ENCODE measurements at places on chromosomes 2 and 18.

DNA sequence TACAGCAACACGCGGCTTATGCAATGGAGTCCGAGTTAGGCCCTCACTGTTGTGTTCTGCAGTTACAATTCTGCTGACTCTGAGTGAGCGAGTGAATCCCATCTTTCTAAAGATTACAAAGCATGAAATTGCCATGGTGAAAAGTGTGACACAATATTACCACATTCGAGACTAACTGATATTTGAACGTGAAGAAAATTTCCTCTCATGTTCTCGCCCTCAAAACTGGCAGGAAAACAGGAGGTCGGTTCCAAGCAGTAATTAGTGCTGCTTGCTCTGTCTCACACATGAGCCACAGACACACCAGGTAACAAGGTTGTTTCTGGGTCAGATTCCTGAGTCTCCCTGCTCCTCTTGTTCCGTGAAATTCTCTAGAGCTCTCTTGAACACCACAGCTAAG lies 93.7 kb upstream of the RIOK3 start:
- DNase-seq = no peak

- DNase-seq = no peak
These were observed 5.3 kb upstream of the NPPC start for GRCh38 chr2:231931481-231931915.

GRCh38 chr2:108911401-108911800 lies 77.6 kb downstream of the EDAR start:
- DNase-seq = no peak

- no peak for DNase-seq
These were observed 11.7 kb upstream of the ABCB11 start for GRCh38 chr2:169042856-169043255.

- DNase-seq = no peak
These were observed 175.1 kb downstream of the GALNT1 start for GRCh38 chr18:35756506-35757117.

- no peak for DNase-seq
These were observed 79.1 kb downstream of the NRP2 start for GRCh38 chr2:205761421-205761820.

- no peak for DNase-seq
These were observed 65.7 kb downstream of the CAPN13 start for GRCh38 chr2:30741576-30741975.

- DNase-seq = no peak
These were observed 164.4 kb downstream of the TNS1 start for GRCh38 chr2:217838409-217838831.

DNA sequence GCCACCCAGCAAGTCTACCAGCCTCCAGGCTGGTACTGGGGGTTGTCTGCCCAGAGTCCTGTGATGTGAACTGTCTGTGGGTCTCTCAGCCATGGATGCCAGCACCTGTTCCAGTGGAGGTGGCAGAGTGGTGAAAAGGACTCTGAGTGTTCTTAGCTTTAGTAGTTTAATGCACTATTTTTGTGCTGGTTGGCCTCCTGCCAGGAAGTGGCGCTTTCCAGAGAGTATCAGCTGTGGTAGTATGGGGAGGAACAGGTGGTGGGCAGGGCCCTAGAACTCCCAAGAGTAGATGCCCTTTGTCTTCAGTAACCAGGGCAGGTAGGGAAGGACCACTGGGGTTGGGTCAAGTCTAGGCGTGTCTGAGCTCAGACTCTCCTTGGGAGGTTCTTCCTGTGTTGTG lies 356.7 kb downstream of the STK39 start:
- DNase-seq = no peak

GRCh38 chr18:56984731-56985130 lies 162.2 kb upstream of the BOD1L2 start:
- DNase-seq = no peak

GRCh38 chr18:68564351-68564750 lies 150.6 kb downstream of the TMX3 start:
- no peak for DNase-seq

DNA sequence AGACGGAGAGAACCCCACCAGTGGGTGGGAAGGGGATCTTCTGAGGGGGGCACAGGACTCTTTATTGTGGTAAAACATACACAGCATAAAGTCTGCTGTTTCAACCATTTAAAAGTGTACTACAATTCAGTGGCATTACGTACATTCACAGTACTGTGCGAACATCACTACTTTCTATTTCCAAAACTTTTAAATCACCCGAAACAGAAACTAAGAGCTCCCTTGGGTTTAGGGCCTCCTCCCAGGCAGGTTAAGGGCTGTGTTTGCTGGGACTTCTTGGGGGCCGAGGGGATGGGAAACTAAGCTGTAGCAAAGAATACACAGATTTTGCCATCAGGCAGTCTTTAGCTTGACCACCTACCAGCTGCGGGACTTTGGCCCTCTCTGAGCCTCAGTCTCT lies 242.0 kb downstream of the HAUS1 start:
- DNase-seq = no peak

GRCh38 chr18:67276638-67277037 lies 239.9 kb downstream of the DSEL start:
- DNase-seq = no peak

GRCh38 chr2:229340086-229340760 lies 69.1 kb upstream of the PID1 start:
- no peak for DNase-seq

- no peak for DNase-seq
These were observed 5.7 kb downstream of the ZFP36L2 start for GRCh38 chr2:43220760-43221123.

DNA sequence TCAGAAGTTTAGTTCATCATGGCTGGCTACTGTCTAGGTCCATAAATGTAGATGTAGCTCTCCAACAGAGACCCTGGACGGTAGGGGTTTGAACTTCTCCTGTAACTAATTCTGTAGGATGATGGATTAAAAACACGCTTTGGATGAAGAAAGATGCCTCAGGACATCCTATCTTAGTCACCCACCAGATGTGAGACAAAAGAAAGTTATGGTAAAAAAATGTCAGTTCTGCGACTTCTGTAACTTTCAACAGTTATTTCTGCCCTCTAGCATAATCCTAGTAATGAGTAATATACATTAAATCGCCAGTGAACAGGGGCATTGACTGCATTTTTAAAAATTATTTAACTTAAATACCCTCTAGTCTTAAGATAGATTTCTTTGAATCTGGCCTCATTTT lies 210.1 kb upstream of the LRATD1 start:
- no peak for DNase-seq

DNA sequence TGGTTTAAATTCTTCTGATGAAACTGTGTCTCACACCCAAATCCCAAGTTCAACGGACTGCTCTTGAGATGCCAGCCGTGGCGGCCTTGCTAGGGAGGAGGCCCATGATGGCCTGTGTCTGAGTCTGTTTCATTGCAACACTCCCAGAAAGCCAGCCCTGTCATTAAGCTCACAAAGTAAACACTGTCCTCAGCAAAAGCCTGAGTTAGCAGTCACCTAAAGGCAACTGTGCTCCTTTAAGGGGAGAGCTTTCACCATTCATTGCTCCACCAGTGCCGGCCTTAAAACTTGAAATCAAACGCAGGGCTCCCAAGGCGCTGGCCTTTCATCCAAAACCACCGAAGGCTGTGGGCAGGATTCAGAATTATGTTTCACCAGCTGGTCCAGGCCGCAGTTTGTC lies 42.5 kb upstream of the PPP1CB start:
- DNase-seq = no peak

DNA sequence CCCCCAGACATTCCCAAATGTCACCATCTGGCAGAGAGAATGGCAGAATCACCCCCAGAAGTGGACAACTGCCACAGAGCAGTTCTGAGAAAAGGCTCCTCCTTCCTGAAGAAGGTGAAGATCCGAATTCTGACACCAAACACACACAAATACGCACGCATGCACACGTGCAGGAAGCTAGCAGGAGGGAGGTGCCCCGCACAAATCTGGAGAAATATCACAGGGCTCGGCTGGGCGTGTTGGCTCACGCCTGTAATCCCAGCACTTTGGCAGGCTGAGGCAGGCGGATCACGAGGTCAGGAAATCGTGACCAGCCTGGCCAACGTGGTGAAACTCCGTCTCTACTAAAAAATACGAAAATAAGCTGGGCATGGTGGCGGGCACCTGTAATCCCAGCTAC lies 38.5 kb upstream of the ATG16L1 start:
- no peak for DNase-seq

All from non-pigmented ciliary epithelial cell (primary cell).